ENCODE measurements at places on chromosomes 4 and X. TPM values are rescaled to one million over a fixed set of nuclear protein-coding genes. Genes with fewer than 3 reads are reported as not detected.

Gene SYTL4
- total RNA-seq: 3.0 TPM

Gene GJB1
- 0.04 TPM for total RNA-seq

Gene GPR82
- 0.04 TPM for total RNA-seq

Gene TMSB15A
- 16.0 TPM for total RNA-seq

Gene CXCL8
- total RNA-seq: 4.0 TPM

Gene NAP1L2
- total RNA-seq: 1.3 TPM

Gene CXCL11
- not detected for total RNA-seq

Gene FHDC1
- total RNA-seq: 3.6 TPM

Gene TREX2
- 0.49 TPM for total RNA-seq

Gene CFP
- total RNA-seq: 3.2 TPM

Gene TRO
- total RNA-seq: 121 TPM

Gene WDR17
- 0.22 TPM for total RNA-seq

Gene GAGE12J
- total RNA-seq: not detected

Gene ZNF630
- 2.3 TPM for total RNA-seq

Gene UCP1
- total RNA-seq: not detected

Gene CLIC2
- 3.8 TPM for total RNA-seq

Gene PABPC1L2A
- total RNA-seq: not detected

Gene REPS2
- 8.6 TPM for total RNA-seq

Gene UGT2A1
- 0.31 TPM for total RNA-seq

Gene NAP1L3
- total RNA-seq: 11.7 TPM

Gene PTTG2
- 0.09 TPM for total RNA-seq

Gene LGI2
- total RNA-seq: 2.6 TPM

Gene IL9R
- total RNA-seq: not detected

Gene PYURF
- 70.4 TPM for total RNA-seq

Gene EDNRA
- total RNA-seq: 24.0 TPM

Gene POF1B
- 0.04 TPM for total RNA-seq

Gene AWAT2
- total RNA-seq: not detected

Gene ZCCHC12
- 0.27 TPM for total RNA-seq

Gene PABPC4L
- 6.0 TPM for total RNA-seq

Gene CT45A5
- total RNA-seq: 0.09 TPM

Gene TMSB15B
- total RNA-seq: 11.3 TPM

Gene PPP4R3C
- not detected for total RNA-seq

Gene FAM47A
- total RNA-seq: not detected

Gene SSX3
- not detected for total RNA-seq

Gene CXCL3
- 0.18 TPM for total RNA-seq

Gene CYSLTR1
- 11.1 TPM for total RNA-seq

Gene PLK4
- total RNA-seq: 9.2 TPM

Gene TEX13A
- total RNA-seq: not detected

Gene COL4A5
- 15.5 TPM for total RNA-seq

Gene RADX
- total RNA-seq: 2.3 TPM

Gene TLL1
- total RNA-seq: 3.9 TPM

Gene ABLIM2
- total RNA-seq: 3.1 TPM

Gene PWWP3B
- 28.0 TPM for total RNA-seq

Gene TDO2
- 0.13 TPM for total RNA-seq

Gene AFF2
- 6.1 TPM for total RNA-seq

Gene TBCK
- 38.7 TPM for total RNA-seq

Gene FAM53A
- total RNA-seq: 1.6 TPM

Gene MAP3K15
- 0.13 TPM for total RNA-seq

Gene PFKFB1
- total RNA-seq: 0.35 TPM

Gene DIPK2B
- total RNA-seq: 14.4 TPM

Gene TLR10
- 0.27 TPM for total RNA-seq
